ENCODE measurements at places on chromosomes 6 and 20.

DNA sequence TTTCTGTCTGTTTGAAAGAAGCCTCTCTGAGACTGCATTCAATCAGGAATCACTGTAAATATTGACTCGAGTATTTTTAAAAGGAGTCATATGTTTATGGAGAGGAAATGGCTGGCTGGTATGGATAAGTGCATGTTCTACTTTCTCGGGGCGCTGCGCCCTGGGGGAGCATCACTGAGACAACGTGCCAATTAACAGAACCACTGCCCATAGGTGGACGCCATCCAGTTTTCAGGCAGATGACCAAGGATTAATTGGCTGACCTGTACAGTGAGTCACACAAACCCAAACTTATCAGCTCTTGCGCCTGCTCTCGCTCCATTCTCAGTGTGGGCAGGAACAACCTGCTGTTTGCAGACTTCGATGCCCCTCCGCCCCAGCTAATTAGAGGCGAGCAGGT is 571.2 kb downstream of the QKI start:
- DNase-seq = no peak

DNA sequence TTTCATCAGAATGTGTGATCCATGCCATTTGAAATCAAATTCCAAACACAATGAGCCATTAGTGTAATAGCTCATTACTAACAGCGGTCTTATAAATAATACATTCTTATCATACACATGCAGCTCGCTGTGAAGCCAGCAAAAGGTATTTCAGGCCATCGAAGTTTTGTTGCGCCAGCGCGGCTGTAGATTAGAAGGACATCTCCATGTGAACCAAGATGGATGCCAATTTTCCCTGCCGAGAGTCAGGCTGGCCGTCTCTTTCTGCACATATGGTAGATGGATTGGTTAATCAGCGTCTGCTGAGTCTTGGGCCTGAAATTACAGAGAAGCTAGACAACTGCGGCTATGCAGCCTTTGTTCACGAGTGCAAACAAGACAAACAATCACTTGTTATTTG is 44.1 kb downstream of the CFAP61 start:
- no peak for DNase-seq

DNA sequence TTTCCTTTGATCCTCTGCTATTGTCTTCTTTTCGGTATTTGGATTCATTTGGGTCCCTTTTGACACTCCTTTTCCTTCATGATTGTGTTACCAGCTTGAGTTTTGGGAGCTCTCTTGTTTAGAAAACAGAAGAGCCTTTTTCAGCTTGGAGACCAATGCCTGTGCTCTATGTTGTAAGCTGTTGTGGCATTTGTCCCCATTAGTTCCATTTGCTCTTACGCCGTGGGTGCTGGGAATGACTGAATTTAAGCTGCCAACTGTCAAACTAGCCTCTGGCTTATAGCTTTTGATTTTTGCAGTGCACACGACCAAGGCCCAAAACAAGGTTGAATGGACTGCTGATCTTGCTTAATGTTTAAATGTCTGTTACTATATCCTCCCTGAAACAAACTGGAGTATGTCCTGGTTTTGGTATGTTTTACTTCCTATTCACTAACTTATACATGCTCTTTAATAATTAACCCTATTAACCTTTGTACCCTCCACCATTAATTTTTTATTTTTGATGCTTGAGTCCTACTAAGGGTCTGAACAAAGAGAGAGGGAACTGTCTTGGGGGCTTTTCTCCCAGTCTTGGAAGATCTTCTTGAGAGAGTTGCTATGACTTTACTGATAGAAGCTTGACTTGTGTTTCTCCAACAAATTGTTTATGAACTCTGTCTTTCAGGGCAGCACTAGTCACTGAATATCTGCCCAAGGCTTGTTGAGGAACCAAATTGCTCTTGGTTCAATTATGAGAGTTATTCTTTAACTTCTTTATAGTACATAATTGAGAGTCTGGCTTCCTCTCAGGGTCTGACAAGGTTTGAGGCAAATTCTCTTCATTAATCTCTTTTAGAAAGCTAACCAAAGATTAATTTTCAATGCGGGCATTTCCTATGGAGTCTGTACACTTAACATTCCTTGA is 100.3 kb upstream of the SIRPG start:
- DNase-seq = peak; percentile 53

DNA sequence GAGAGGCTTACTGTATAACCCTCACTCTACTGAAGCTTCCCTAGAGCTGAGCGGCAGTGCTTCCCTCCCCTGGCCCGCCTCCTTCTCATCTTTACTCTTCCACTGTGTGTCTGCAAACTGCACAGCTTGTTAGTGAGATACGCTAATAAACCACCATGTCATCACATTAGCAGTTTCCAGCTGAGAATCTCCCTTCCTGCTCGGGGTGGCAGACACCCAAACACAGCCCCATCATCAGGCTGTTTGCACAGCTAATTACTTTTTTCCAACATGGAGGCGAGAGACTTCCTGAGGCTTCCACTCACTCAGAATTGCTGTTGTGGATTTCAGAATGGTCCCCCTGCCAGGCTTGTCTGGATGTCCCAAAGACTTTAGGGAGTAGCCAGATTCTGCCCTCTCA is 444.9 kb upstream of the SULF2 start:
- no peak for DNase-seq

- no peak for DNase-seq
Measured at GRCh38 chr20:49392745-49393144, 89.7 kb downstream of the KCNB1 start.

GRCh38 chr20:13298692-13299373 is 77.8 kb downstream of the ISM1 start:
- DNase-seq = no peak

DNA sequence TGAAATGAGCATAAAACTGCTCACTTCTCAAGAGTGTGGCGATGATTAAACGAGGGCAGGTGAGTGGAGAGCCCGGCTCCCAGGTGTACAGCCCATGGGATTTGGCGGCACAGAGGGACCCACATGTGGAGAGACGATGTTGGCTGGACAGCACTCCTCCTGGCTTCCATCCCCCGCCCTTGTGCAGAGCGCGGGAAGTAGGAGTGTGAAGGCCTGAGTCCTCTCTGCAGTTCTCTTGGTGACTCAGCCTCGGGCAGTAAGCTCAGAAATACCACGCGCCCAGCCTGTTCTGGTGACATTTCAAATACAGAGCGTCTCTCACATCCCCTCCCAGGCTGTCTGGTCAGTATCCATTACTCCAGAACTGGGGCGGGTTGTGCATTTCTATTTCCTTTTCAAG is 94.2 kb upstream of the SRSF6 start:
- DNase-seq = no peak

GRCh38 chr6:141041596-141042087 is 1091.1 kb upstream of the GJE1 start:
- DNase-seq = no peak

- DNase-seq = no peak
Measured at GRCh38 chr20:46629341-46629740, 21.9 kb downstream of the SLC13A3 start.

DNA sequence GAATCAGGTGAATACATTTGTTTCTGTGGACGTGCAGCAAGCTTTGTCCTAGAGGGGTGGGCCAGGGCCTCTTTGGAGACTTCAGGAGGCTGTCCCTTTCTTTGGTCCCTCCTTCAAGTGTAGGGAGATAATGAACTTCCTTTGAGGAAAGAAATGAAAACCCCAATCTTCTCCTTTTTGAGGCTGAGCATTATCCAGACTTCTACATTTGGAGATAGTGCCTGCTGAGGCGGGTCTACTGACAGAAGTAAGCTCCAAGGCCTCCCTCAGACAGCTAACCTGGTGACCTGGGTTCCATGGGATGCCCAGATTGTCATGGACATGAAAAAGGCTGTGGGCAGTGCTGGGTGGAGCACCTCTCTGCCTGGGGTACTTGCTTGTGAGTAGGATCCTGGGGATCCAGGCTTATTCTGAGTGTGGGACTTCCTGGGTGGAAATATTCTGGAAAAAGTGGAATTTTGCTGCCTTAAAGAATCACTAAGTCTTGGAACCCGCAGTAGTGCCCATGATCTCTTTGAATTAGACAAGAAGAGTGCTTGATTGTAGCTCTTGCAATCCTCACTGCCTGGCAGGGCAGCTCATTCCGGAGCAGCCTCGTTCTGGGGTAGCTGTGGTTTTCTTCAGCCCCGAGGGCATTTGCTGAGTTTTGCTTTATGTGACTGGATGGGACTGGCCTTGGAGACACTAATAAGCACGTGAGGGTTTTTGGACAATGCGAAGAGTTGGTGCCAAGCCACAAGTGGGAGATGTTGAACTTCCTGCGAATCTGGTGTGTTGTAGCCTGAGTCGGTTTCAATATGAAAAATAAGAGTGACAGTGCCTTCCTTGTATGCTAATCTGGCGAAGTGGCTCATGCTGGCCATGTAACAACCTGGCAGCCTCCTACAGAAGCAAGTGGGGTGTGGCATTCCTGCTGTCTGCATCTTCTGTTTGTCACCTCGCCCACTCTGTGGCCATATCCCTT is 28.1 kb downstream of the SNRNP48 start:
- DNase-seq = peak; percentile 99

- DNase-seq = no peak
Measured at GRCh38 chr6:138844192-138844591, 48.3 kb downstream of the ECT2L start.

DNA sequence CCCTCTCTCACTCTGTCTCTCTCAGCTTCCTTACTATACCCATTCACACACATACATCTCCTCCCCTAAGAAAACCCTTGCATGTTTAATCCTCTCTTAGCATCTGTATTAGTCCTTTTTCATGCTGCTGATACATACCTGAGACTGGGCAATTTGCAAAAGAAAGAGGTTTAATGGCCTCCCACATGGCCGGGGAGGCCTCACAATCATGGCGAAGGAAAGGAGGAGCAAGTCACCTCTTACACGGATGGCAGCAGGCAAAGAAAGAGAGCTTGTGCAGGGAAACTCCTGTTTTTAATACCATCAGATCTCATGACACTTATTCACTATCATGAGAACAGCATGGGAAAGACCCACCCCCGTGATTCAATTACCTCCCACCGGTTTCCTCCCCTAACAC is 398.5 kb upstream of the SASH1 start:
- DNase-seq = no peak

DNA sequence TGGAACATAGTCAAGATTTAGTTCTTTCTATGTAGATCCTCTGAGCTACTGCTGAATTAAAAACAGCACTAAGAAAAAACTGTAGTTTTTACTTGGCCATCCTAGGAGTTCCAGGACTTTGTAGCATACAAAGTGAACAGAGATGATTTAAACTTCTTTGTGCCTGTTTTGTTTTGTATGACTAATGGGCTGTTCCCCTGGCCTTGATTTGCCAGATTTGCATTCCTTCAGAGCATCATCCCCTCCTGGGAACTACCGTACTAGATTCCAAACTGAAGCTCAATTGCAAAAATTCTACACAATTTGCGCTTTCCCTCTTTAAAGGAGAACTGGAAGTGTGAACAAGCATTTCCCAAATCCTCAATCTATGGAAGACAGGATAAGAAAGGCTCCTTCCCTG is 23.1 kb downstream of the ACOT13 start:
- no peak for DNase-seq

DNA sequence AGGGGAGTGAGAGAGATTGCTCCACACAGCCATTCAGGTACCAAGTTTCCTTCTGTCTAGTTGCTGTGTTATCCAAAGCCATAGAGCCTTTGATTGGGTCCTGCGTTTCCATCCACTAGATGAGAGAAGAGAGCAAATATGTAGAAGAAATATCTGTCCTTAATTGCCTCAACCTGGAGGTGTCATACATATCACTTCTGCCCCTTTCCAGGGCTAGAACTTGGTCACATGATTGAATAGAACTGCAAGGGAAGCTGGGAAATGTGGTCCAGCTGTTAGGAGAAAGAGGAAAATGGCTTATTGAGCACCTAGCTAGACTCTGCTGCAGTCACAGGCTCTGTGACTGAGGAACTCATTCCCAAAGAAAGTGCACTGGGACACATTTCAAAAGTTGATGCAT is 115.6 kb upstream of the JAG1 start:
- DNase-seq = no peak

DNA sequence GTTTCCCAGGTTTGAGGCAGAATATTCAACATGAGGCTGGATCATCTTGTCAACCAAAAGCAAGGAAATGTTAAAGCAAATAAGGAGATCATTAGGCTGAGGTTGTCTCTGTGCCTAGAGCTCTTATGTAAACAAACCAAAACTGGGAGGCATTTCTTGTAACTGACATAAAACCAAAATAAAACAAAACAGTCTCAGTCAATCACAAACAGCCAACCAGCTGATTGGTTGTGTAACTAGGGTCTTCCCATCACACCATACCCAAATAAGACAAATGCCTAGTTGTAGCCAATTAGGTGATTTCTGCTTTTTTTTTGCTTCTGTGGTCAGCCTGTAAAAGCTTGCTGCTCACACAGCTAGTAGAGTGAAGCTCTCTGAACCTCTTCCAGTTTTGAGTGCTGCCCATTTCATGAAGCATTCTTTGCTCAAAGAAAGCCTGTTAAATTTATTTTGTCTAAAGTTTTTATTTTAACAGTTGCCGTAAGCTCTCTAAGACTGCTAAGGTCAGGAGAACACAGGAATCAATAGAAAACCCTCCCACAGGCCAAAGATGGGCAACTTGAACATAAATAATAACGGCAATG is 8.9 kb upstream of the FITM2 start:
- DNase-seq = no peak

All from AML-193 (cell line).